Right ventricle myocardium inferior (tissue), 1 donor: ENCODE measurements at places on chromosomes 7 and 10. TPM values are rescaled to one million over a fixed set of nuclear protein-coding genes. Genes with fewer than 3 reads are reported as not detected.

The LEP gene
- total RNA-seq: 2.7 TPM

The TECTB gene
- not detected for total RNA-seq

The FBXO24 gene
- 0.41 TPM for total RNA-seq

The NPY4R2 gene
- not detected for total RNA-seq

- no peak for DNase-seq
Observed at GRCh38 chr7:12211711-12212485, 804 bp downstream of the TMEM106B start.

DNA sequence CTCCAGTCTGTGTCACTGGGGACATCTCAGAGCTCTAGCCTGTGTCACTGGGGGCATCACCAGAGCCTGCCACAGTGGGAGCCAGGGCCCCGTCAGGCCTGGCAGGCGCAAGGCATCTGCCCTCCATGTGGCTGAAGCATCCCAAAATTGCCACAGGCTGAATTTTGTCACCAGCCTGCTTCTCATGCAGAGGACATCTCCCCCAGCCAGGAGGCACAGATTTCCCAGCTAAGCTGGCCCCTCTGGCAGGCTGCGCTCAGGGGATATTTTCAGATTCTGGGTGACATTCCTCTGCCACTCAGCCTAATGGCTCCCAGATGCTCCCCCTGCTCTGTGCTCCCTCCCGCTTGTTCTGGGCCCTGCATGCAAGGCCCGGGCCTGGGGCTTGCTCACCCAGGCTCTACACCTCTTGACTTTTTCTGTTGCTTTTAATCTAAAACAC lies 64.6 kb downstream of the COL13A1 start:
- no peak for DNase-seq

GRCh38 chr10:48358162-48358561 lies 51.7 kb downstream of the MAPK8 start:
- no peak for DNase-seq

GRCh38 chr7:20788420-20788990 lies 1.8 kb upstream of the SP8 start:
- DNase-seq: no peak

- DNase-seq: no peak
Observed at GRCh38 chr7:159071260-159071659, 73.4 kb downstream of the VIPR2 start.

DNA sequence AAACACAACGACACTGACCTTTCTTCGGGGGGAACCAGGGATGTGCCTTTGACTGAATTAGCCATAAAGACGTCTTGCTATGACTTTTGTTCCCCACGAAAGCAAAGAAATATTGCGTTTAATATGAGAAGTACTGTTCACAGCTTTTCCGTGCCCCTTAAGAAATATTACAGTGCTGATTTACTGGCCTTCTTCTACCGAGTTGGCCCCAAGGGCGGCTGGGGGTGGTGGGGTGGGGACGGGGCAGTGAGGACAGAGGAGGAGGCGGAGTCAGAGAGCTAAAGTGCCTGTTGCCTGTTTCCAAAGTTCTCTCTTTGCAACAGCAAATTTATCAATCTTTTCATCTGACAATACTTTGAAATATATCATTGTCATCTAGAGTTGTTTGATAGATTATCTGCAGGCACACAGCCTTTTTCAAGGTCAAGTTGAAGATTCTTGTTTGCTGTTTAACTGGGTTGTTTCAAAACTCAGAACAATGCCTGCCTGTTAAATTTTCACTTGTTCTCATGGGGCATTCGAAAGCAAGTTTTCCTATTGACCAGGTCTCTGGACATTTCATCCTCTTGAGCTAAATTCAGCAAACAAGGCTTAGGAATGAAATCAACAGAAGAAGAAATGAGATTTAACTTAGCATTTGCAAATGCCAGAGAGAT lies 9.0 kb downstream of the PTF1A start:
- DNase-seq: no peak

DNA sequence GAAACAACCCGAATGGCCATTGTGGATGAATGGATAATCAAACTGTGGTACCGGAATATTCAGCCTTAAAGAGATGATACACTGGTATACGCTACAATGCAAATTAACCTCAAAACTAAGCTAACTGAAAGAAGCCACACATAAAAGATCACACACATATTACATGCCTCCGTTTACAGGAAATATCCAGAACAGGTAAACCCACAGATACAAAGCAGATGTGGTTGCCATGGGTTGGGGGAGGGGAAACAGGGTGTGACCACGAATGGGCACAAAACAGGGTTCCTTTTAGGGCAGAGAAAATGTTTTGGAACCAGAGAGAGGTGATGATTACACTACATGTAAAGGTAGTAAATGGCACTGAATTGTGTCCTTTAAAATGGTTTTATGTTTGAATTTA lies 16.6 kb downstream of the ESYT2 start:
- DNase-seq: no peak

DNA sequence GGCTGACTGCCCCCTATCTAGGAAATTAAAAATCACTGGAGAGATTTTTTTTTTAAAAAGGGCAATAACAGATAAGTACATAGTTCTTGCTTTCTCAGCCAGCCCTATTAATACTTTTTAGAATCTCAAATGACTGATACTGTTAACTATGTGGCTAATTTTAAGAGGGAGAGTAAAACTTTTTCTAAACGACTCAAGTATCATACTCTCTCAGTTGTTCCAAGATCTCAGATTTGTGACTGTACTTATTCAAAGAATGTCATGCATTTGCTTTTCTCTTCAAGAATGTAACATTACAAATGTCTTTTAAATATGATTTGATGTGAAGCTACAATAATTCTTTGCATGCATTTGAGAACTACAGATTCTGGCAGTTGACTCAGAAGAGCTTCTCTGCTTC lies 55.4 kb upstream of the RAB11FIP2 start:
- DNase-seq: no peak

GRCh38 chr10:30386801-30387588 lies 37.9 kb upstream of the MTPAP start:
- DNase-seq: peak; percentile 63
